Activated CD8-positive, alpha-beta memory T cell treated with anti-CD3 and anti-CD28 coated beads for 48 hours (primary cell): ENCODE measurements at places on chromosomes 7 and 10.

DNA sequence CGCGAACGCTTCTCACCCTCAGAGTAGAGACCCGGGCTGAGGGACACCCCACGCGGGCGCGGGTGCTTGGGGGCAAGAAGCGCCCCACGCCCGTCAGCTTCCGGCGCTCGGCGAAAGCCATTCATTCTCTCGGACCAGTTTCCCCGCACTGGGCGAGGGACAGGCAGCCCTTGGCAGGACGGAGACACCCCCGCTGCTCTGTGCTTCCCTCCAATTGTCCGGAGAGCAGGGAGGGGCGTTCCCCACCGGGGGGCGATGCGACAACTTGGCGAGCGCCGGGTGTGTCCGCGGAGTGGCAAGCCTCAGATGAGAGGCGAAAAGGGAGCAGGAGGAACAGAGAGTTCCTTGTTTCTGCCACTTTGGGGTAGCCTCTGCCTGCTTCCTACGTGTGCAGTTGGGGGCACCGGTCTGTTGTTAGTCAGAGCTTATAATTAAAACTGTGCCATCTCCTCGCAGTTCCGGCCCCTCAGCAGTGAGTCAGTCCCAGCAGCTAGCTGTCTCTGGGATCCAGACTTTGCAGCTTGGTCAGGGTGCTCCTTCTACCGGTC is 1.7 kb downstream of the GPR158 start:
- DNase-seq = no peak

DNA sequence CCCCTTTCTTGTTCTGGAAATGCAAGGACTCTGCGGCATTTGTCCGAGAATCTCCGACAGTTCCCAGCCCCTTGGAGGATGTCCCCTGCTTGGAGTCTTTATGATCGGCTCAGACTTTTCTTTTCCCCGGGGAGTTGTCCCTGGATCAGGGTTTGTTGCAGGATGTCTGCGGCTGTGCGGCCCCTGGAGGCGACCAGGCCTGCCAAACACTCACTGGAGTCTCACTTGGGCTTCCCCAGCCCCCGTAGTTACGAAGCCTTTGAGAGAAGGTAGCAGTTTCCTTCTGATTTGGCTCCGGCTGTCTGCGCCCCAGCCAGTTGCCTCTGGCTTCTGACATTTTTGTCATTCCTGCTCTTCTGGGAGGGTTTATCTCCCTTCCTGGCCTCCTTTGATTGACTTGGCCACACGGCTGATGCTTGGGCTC is 16.1 kb downstream of the COL26A1 start:
- DNase-seq = no peak

DNA sequence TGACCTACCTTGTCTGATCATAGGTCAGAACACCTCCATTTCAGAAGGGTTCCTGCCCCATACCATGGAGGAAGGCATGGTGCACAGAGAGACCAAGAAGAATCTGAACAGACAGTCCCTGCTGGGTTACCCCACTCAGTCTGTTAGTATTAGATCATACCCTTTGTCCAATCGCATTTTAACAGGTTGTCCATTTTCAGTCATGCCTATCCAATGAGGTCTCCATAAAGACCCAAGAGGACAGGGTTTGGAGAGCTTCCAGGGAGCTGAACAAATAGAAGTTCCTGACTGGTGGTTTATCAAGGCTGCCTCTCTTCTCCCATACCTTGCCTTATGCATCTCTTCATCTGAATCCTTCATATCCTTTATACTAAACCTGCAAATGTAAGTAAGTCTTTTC is 21.2 kb upstream of the SLC16A12 start:
- DNase-seq = no peak

- DNase-seq = no peak
Measured at GRCh38 chr10:76433161-76434005, 1002.0 kb downstream of the LRMDA start.

GRCh38 chr10:73798927-73799560 is 12.4 kb downstream of the NDST2 start:
- no peak for DNase-seq

DNA sequence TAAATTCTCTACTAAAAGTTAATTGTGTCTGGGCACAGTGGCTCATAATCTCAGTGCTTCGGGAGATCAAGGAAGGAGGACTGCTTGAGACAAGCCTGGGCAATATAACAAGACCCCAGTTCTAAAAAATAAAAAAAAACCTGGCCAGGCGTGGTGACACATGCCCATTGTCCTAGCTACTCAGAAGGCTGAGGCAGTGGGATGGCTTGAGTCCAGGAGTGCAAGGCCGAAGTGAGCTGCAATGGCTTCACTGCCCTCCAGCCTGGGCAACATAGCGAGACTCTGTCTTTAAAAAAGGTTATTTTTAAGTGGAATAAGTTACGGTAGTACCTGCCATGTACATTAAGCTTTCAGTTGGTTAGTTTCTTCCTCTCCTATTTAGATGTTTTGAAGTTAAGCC is 28.9 kb downstream of the CDK14 start:
- DNase-seq = no peak

DNA sequence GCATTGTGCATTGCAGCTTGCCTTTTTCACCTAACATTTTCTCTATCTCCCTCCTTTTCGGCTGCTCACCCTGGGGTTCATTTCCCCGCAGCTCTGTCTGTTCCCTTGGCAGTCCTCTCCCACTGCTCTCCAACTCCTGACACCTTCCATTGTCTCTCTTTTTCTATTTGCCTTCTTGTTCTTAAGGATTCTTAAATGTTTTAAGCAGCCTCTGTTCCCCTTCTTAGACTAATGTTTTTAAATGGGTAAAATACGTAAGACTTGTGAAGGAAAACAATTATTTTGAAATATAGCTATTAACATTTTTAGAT is 19.4 kb downstream of the BMPR1A start:
- DNase-seq = no peak

GRCh38 chr7:117385363-117386109 is 41.8 kb downstream of the ASZ1 start:
- no peak for DNase-seq

- no peak for DNase-seq
Measured at GRCh38 chr7:117908031-117908795, 35.0 kb upstream of the CTTNBP2 start.

DNA sequence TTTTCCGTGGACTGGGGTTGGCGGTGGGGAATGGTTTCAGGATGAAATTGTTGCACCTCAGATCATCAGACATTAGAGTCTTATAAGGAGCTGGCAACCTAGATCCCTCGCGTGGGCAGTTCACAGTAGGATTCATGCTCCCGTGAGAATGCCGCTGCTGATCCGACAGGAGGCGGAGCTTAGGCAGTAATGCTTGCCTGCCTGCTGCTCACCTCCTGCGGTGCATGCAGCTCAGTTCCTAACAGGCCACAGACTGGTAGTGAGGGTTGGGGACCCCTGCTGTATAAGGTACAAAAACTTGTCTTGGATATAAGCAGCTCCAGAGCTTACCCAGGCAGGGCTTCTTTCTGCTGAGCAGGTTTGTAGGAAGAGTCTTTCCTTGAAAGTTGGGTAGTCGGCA is 53.9 kb downstream of the SHH start:
- no peak for DNase-seq

- DNase-seq = no peak
Measured at GRCh38 chr10:48818081-48818480, 121.6 kb downstream of the LRRC18 start.

- no peak for DNase-seq
Measured at GRCh38 chr7:132739271-132739955, 163.1 kb upstream of the PLXNA4 start.

DNA sequence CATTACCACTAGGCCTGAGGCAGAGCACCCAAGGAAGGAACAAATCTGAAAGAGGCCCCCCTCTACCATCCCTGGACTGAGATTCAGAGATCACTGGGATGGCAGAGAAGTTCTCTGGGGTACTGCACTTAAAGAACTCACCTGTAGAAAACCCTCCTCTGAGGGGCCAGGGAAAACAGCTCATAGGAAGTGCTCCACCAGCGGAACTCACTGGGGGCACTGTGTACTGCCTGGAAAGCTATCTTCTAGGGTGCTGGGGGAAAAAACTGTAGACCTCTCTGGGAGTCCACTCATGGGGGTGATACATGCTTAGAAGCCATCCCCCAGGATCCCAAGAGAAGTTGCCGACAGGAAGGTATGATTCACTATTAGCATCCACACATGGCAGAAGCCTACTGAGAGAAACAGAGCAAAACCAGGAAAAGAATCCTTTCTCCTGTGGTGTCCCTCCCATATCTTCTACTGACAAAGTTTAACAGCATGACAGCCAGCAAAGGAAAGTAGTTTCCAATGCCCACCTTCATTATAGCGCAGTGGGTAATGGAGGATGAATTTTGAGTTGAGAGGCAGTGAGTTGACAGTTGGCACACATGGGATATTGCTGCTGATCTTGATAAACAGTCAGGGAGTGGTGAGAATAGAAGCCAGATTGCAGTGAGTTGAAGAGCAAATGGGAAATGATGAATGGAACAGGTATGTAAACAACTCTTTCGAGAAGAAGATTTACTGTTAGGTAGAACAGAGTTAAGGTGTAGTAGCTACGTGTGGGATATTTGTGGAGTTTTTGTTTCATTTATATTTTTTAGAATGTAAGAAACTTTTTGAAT is 20.9 kb downstream of the ANKIB1 start:
- DNase-seq = no peak

DNA sequence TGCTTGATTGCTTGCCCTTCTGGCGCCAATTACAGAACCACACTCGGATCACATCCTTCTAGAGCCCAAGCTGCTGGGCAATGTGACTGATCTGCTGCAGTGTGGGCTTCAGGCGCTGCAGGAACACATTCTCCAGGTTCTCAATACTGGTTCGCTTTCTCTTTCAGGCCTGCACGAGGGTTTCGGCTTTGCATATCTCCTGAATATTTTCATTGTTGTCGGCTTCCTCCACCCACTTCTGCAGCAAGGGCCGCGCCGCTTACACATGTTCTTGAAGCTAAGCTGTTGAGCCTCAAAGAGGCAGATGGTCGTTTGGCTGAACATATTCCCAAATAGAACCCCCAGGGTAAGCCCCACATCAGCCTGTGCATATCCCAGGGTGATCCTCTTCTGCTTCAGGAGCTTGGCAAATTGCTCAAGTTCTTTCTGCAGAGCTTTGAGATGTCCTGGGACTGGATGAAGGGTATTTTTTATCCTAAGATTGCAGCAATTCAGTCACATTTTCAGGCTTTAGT is 64.6 kb downstream of the HERC4 start:
- DNase-seq = no peak

DNA sequence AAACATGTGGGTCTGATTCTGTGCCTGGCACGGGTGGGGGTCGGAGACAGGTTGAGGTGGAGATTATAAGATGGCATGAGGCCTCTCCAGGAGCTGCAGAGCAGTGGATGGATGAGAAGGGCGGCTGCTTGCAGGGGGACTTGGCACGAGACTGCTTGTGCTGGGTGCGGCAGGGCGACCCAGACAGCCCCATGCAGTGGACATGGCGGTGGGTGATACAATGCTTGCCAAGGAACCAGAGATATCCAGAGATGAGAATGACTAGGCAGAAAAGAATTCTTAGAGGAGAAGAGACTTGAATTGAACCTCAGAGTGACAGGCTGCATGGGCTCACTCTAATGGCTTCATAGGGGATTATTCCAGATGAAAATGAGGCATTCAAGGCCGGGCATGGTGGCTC is 145.4 kb downstream of the NEURL1 start:
- DNase-seq = no peak

DNA sequence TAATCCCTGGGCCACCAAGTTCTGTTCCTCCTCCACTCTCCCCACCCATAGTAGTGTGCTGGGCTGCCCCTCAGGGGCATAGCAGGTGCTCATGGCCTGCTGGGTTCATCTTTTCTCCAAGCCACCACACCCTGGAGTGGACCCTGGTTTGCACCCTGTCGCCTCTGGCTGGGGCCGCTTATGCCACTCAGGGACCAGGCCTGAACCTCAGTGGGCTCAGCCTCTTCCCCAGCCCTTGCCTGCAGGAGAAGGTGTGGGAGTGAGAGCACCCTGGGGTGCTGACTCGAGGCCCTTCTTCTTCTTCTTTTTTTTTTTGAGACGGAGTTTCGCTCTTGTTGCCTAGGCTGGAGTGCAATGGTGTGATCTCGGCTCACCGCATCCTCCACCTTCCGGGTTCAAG is 10.2 kb downstream of the CLIP2 start:
- no peak for DNase-seq

- DNase-seq = no peak
Measured at GRCh38 chr10:110151971-110152370, 55.4 kb upstream of the MXI1 start.

GRCh38 chr10:6068422-6068821 is 6.3 kb upstream of the IL2RA start:
- no peak for DNase-seq

DNA sequence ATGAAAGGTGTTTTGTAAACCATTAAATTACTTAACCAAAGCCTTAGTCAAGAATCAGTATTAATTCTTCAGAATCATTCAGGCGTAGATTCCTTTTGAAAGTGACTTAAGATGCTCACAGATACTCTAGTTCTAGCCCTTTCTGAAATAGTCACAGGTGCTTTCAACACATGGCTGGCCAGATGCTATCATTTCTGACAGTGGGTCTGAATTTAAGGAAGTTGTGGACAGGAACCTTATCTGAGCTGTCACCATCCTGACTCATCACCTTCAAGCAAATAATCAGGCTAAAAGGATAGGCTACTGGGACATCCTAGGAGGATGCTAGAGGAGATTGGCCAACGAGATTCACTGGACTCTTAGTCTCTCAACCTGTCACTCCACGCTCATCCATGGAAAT is 501.5 kb downstream of the LRMDA start:
- DNase-seq = no peak

- no peak for DNase-seq
Measured at GRCh38 chr7:19000410-19000809, 117.0 kb downstream of the TWIST1 start.

GRCh38 chr10:78277314-78278057 is 243.8 kb downstream of the RPS24 start:
- DNase-seq = no peak

DNA sequence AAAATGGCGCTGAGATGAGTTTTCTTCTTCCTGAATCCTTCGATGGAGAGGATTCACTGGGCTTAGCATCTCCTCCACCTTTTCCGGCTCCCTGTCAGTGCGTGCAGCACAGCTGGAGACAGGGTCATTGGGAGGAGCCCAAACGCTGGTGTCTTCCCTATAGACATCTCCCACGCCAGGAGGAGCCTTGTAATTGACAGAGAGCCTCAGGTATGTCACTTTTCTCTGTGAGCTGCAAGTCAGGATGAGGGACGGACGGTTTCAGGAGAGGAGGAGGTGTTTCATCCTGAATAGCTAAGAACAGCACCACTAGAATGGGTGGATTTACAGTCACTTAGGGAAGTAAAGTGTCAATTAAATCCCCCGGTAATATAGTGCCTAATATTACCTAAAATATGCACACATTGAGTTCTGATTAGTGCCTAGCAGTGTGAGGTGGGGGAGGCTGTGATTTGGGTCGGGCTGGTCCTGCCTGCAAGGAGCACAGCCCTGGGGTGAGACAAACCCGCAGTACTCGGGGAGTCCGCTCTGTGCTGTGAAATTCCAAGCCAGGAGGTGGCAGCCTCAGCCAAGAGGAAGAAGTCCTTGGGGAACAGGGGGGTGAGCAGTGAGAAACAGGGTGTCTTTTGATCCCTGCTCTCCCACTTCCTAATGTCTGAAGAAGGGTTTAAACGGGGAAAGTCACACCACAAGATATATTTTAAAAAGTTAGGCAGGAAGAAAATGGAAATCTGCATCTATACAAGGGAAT is 28.2 kb downstream of the IL15RA start:
- DNase-seq = no peak

GRCh38 chr10:49324711-49325110 is 25.7 kb downstream of the C10orf71 start:
- no peak for DNase-seq

GRCh38 chr7:2140216-2141020 is 92.3 kb downstream of the MAD1L1 start:
- no peak for DNase-seq

- DNase-seq = no peak
Measured at GRCh38 chr7:134254311-134254710, 62.4 kb downstream of the SLC35B4 start.

- no peak for DNase-seq
Measured at GRCh38 chr10:48574322-48574796, 30.5 kb downstream of the ARHGAP22 start.
